ENCODE measurements at places on chromosomes 2 and 18. TPM values are rescaled to one million over a fixed set of nuclear protein-coding genes. Genes with fewer than 3 reads are reported as not detected.

Gene BMP10
- total RNA-seq, result not detected

DNA sequence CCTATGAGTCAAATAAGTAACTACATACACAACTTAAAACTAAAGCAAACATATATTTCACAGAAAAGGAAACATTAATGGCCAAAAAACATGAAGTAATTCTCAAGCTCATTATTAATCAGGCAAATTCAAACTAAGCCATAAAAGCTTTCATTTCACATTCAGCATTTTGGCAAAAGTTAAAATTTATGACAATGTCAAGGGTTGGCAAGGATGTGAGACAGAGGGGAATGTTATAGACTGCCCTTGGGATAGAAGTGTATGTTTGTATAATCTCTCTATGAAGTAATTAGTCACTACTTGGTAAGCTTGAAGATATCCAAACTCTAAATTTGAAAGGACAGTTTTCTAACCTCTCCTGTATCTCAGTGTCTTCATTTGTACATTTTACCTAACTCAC lies 539.4 kb downstream of the RIT2 start:
- no peak for DNase-seq

- DNase-seq, result no peak
These were observed 91.8 kb downstream of the METTL8 start for GRCh38 chr2:171342067-171342413.

- DNase-seq, result no peak
These were observed 9.2 kb downstream of the SPR start for GRCh38 chr2:72896446-72896845.

DNA sequence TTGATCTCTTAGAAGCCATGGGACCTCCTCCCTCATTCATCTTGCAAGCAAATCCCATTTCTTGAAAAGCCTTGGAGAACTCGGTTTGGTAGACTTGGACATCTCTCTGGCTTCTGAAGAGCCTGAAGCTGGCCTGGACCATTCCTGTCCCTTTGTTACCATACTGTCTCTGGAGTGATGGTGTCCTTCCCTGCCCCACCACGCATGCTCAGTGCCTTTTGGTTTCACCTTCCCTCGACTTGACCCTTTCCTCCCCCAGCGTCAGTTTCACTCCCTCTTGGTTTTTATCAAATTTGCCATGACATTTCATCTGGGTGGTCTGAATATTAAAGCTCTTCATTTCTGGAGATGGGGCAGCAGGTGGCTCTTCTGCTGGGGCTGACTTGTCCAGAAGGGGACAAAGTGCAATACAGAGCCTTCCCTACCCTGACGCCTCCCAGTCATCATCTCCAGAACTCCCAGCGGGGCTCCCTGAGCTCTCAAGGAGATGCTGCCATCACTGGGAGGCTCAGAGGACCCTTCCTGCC lies 20.0 kb downstream of the FOSL2 start:
- DNase-seq, result no peak

- no peak for DNase-seq
These were observed 457.8 kb upstream of the MEX3C start for GRCh38 chr18:51655327-51655698.

Gene CXCR1
- total RNA-seq, result 0.12 TPM

- DNase-seq, result no peak
These were observed 101.9 kb downstream of the CTIF start for GRCh38 chr18:48640566-48641270.

DNA sequence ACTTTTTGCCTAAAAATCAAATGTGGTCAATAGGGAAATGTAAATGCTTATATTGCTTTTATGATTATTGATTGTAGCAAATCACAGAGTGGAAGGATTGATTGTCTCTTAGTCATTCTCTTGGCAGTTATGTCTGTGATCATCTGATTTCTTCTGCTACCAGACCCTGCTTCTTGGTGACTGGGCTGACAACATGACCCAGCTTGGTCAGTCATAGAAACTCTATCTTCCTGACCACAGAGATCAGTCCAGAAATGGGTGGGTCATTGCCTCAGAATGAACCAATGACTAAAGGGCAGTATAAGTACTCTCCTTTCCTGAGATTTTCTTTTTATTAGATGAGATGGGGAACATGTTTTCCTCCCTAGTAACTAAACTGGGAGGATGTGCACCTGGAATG lies 87.6 kb downstream of the MAIP1 start:
- no peak for DNase-seq

DNA sequence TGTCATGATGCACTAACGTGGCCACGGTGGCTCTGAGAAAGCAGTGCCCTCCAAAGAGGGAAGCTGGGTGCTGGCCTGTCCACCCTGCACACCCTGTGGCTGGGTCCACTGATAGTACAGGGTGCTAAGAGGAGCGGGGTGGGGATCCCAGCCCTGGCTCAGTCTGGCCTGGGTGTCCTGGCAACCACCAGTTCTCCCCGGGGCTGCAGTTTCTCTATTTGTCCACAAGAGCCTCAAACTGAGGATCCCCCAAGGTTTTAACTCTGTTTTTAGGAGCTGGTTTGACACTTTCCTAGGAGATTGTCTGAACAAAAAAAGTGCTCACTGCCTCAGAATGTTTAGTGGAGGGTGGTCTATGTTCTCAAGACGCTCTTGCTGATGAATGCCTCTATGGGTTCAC lies 29.0 kb downstream of the EDAR start:
- DNase-seq, result no peak

Gene RAB12
- 40.9 TPM for total RNA-seq

All from B cell (primary cell).